ENCODE measurements at places on chromosomes 11 and 22. TPM values are rescaled to one million over a fixed set of nuclear protein-coding genes. Genes with fewer than 3 reads are reported as not detected.
A peak's percentile ranks its signal among the peaks of the same experiment; 100 is the strongest.

- no peak for DNase-seq
These were observed 16.5 kb downstream of the NAP1L4 start for GRCh38 chr11:2975594-2975993.

- DNase-seq, result no peak
These were observed 15.1 kb downstream of the SCGB1A1 start for GRCh38 chr11:62433904-62434276.

- no peak for DNase-seq
These were observed 455.9 kb downstream of the MN1 start for GRCh38 chr22:27345691-27346090.

DNA sequence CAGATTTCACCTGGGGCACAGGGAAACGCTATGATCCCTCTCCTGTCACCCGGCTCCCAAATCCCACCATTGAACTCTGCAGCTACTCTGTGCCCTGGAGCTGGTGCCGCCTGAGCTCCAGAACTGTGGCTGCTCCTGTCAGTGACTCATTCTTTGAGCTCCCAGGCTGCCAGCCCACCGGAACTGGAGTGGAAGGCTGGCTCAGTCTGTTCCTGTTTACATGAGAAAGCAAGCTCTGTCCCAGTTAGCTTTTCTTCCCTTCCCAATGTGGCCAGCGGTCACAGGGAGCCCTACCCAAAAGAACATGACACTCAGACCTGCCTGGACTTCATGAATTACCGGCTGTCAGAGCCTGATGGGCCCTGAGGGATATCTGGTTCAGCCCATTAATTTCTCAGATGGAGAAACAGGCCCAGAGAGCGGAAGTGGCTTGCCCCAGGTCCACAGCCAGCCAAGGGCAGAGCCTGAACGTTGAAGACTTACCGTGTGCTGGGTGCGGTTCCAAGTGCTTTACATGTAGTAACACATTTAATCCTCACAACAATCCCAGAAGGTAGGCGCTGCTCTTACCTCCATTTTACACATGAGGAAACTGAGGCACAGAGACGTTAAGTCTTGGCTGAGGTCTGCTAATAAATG is 23.8 kb upstream of the IGSF22 start:
- no peak for DNase-seq

GRCh38 chr22:23563111-23563510 is 17.0 kb downstream of the IGLL1 start:
- no peak for DNase-seq

GRCh38 chr11:100671471-100671870 is 15.6 kb upstream of the ARHGAP42 start:
- DNase-seq, result no peak

DNA sequence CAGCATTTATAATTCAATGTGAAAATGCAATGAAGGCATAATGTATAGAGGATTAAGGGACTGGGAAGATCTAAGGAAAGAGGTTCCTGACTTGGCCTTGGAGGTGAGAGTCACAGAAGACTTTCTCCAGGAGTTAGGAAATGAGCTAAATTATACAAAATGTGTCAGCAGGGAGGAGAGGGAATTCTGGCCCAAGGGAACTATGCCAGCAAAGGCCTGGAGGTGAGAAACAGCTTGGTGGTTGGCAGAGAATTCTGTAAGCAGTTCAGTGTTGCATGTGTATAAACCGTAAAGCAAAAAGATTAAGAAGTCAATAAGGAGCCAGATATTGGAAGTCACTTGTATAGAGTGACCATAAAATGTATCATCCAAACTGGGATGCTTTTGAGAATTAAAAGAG is 142.2 kb upstream of the SESN3 start:
- no peak for DNase-seq

DNA sequence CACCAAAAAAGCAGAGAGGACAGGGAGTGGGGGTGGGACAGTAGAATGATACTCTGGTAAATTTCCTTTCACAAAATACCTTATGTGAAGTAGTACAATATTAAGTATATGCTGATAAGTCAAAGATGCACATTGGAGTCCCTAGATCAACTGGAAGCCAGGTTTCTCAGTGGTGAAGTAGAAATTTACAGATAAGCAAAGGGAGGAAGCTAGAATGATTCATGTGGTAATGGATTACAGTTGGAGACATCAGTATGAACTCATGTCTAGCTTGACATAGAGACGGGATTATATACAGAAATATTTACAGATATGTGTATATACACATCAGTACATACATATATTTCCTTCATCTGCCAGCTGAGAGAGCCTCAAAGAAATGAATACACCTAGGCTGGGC is 21.5 kb downstream of the PLEKHB1 start:
- no peak for DNase-seq

DNA sequence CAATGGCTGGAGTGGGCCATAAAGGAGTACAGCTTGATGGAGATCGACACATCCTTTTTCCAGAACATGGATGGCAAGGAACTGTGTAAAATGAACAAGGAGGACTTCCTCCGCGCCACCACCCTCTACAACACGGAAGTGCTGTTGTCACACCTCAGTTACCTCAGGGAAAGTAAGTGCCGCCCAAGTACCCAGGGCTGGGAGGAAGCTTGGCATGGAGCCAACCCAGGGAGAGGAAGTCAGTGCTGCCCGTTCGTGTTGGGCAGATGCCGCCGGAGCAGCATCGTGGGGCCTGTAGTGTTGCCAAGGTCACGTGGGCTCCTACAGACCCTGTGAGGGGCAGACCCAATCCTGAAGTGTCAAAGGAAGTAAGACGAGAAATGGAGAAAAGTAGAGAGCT is 78.9 kb downstream of the FLI1 start:
- DNase-seq, result peak; percentile 63

GRCh38 chr22:20442485-20443284 is 5.1 kb upstream of the SCARF2 start:
- DNase-seq, result no peak

- DNase-seq, result no peak
These were observed 27.1 kb upstream of the ACR start for GRCh38 chr22:50710886-50711285.

- no peak for DNase-seq
These were observed 101.7 kb upstream of the CSNK2A3 start for GRCh38 chr11:11454671-11455223.

- DNase-seq, result peak; percentile 27
These were observed 104.0 kb downstream of the FAR1 start for GRCh38 chr11:13772223-13773046.

GRCh38 chr11:70483077-70483861 is 84.9 kb downstream of the CTTN start:
- no peak for DNase-seq

DNA sequence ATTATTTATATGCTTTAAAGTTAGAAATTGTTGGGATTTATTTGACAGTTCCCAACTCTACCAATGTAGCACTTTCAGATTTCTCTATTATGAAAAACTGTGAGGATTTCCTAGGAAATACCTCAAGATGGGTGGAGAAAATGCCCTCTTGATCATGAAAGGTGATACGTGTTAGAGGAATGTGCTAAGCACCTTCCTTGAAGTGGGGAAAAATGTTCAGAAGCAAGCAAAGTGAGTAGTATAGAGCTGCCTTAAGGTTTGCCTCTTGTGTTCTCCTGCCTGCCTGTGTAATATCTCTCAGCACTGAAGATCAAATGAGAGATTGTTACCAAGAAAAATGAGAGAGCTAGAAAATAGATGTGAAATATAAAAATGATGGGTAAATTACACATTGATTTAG is 58.2 kb downstream of the YAP1 start:
- no peak for DNase-seq

GRCh38 chr22:32576553-32577253 is 102.1 kb downstream of the FBXO7 start:
- DNase-seq, result no peak

- no peak for DNase-seq
These were observed 14.6 kb upstream of the NAP1L4 start for GRCh38 chr11:3006505-3007260.

DNA sequence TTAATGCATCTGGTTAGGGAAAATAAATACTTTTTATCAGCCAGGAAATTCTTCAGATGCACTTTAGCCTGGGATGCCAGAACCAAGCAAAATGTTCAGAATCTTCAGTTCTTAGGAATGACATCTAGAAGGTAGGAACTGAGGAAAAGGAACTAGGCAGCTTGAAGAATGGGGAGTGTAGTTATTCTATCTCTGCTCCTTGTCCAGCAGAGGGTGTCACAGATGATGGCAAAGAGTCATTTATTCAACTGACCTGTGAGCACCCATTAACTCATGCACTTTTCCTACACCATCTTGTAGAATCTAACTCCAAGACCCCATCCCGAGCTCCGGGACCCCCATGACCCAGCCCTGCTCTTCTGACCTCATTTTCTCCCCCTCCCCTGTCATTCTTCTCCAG is 122.1 kb upstream of the ISX start:
- DNase-seq, result no peak

- no peak for DNase-seq
These were observed 56.0 kb upstream of the APOA1 start for GRCh38 chr11:116893437-116893836.

GRCh38 chr11:114478768-114479167 is 39.5 kb downstream of the REXO2 start:
- no peak for DNase-seq

DNA sequence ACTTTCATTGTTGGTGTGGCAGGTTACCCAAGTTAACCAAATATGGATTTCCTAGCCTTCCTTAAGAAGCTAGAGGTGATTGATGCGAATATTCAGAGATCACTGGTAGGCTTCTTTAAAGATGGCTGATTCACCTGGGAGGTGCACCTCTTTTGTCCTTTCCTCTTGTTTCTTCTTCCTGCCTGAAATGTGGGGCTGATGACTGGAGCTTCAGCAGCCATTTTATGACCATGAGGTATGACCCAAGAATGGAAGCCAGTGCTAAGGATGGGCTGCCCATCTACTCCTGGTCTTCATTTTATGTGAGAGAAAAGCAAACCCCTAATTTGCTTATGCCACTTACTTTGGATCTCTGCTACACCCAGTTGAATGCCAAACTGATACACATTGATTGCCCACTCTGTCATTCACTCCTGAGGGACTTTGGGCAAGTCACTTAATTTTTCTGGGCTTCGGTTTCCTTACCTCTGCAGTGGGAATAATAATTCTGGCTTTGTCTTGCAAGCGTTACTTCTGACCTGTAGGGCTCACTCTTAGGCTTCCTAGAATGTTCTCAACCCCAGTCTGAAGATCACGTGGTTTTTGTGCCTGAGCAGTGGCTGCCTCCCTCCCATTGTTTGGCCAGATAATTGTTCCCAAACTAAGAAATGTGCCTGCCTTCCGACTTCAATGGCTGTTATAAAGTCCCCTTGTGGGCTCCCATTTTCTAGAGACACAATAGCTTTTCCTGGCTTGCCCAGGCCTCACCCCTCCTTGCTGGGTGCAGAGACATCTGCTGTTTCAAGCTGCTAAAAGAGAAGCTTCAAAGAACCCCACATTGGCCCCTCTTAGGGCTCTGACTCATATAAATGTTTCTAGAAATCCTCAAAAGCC is 243.1 kb downstream of the ST3GAL4 start:
- DNase-seq, result no peak

DNA sequence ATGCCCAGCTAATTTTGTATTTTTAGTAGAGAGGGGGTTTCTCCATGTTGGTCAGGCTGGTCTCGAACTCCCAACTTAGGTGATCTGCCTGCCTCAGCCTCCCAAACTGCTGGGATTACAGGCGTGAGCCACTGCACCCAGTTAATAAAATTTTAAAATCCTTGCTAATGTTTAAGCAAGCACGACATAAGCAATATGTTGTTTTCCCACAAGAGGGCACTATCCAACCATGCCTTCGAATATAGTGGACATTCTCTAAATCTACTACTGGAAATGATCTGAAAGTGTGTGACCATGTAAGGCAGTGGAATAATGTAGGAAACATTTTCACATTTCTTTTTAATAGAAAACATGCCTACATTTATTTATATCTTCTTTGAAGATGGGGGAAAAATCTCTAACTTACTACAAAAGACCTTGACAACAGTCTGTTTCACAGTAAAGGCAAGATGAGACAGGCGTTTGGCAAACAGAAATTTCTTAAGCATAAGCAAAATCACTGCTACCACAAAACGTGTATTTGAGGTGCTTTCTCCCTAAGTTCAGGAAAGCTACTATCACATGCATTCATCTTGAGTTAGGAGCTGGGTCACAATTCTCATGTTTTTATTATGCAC is 38.2 kb downstream of the PITPNB start:
- DNase-seq, result no peak

GRCh38 chr22:44795701-44796630 is 43.6 kb downstream of the ARHGAP8 start:
- DNase-seq, result peak; percentile 42

DNA sequence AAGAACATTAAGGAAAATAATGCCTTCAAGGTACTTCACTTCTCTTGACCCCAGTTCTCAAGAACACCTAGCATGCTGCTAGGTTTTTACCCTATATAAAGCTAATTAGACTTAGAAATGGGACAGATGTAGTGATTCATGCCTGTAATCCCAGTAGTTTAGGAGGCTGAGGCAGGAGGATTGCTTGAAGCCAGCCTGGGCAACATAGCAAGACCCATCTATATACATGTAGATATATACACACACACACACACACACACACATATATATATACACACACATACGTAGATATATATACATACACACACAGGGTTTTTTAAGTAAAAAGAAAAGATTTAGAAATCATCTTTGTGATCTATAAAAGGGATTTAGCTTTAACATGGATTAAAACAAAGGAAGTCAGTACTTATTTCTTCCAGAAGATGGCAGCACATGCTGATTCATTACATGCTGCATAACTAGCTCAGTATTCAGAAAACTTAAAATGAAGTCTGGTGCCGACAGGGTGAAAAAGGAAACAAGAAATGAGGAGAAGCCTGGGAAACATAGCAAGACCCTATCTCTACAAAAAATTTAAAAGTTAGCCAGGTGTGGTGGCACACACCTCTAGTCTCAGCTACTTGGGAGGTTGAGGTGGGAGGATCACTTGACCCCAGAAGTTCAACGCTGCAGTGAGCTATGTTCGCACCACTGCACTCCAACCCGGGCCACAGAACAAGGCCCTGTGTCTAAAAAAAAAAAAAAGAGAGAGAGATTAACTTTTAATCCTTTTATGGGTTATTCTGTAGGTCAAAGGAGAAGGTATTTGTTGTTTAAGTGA is 28.5 kb upstream of the RBX1 start:
- no peak for DNase-seq

DNA sequence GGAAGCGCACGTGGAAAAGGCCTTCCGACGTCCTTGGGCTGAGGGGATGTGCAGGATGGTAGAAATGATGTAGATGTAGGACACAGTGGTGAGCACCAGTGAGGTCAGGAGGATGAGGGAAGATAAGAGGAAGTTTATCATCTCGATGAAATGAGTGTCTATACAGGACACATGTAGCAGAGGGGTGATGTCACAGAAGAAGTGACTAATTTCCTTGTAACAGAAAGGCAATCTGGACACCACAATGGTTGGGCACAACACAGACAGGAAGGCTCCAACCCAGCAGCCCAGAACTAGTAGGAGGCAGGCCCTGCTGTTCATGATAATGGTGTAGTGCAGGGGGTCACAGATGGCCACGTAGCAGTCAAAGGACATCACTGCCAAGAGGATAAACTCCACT is 35.0 kb upstream of the OR6M1 start:
- DNase-seq, result no peak

- DNase-seq, result peak; percentile 72
These were observed 728 bp downstream of the FANCF start for GRCh38 chr11:22624742-22625447.

GRCh38 chr22:30671071-30671470 is 3.4 kb upstream of the DUSP18 start:
- DNase-seq, result no peak

The SCGB2A2 gene
- total RNA-seq, result not detected

The STIP1 gene
- total RNA-seq, result 23.7 TPM

The GAL gene
- total RNA-seq, result 1.6 TPM

The CCDC81 gene
- total RNA-seq, result 0.34 TPM

The SYCE3 gene
- not detected for total RNA-seq

The NEAT1 gene
- total RNA-seq, result 748 TPM

The OR52E8 gene
- total RNA-seq, result not detected

The IMMP1L gene
- 7.0 TPM for total RNA-seq

The C1QTNF5 gene
- 9.6 TPM for total RNA-seq

The PNPLA5 gene
- total RNA-seq, result not detected

The FIBIN gene
- total RNA-seq, result 4.2 TPM

All from pancreas (tissue), 10 donors.